ENCODE measurements at places on chromosomes 5 and 9.

DNA sequence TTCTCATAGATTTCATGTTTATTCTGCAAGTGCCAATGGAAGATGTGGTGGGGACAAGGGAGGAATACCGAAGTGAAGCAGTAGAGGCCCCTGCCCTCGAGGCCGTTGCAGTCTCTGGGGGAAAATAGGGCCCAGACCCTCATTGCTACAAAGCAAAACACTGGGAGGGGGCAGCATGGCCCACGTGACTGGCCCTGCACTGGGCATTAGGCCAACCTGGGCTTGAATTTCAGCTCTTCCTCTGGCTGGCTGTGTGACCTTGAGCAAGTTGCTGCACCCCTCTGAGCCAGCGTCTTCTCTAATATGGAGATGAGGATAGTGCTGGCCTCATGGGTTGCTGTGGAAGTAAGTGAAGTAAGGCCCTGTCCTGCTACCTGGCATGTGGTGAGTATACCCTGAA lies 709 bp upstream of the SYNPO start:
- DNase-seq = no peak

GRCh38 chr9:135030566-135031226 lies 56.8 kb upstream of the OLFM1 start:
- no peak for DNase-seq

GRCh38 chr5:16540421-16540820 lies 74.8 kb upstream of the ZNF622 start:
- no peak for DNase-seq

DNA sequence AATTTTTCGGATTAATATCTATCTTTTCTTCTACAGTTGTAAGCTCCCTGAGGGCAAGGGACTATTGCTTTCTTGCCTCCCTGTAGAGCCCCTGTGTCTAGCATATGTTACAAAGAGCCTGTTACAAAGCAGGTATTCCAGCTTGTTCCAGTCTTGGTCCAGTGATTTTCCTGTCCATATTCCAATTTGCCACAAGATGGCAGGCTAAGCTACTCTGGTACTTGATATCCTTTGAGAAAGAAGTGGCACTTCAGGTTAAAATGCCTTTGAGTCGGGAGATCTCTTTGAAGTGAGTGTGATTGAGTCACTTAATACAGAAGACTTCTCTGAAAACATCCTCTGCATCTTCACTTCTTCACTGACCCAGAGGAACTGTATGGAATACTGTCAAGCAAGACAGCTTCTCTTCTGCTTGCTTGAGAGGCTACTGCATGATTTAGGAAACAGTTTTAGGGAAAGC lies 24.5 kb downstream of the CAVIN4 start:
- DNase-seq = no peak

DNA sequence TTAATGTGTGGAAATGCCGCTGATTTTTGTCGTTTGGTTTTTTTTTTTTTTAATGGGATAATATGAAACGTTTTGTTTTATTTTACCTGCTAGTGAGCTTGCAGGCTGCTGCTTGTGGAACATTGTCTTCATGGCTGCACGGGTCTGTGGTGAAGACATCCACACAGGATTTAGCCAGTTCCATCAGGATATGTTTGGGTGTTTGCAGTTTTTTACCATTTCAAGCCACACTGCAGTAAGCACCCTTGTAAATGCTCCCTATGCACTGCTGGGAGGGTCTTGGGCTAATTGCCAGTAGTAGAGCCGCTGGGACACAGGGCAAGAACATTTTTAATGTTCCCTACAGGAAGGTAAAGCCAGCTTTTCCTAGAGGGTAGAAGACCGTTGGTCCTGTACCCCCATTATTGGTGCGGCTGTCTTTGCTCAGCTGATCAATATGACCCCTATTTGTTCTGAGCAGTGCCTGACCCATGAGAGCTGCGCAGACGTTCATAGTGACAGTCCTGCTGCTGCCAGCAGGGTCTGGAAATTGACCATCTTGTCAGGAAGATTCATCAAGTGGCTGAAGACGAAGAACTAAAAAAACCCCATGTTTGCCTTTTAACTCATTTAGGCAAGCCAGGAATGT lies 20.5 kb upstream of the EEIG1 start:
- no peak for DNase-seq

DNA sequence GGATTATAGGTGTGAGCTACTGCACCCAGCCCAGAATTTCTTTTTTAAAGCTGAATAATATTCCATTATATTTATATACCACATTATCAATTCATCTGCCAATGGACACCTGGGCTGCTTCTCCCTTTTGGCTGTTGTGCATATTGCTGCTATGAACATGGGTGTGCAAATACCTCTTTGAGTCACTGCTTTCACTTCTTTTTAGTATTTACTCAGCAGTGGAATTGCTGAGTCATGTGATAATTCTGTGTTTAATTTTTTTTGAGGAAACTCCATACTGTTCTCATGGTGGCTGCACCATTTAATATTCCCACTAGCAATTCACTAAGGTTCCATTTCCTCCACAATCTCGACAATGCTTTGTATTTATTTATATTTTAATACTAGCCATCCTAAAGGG lies 36.1 kb upstream of the KIF4B start:
- no peak for DNase-seq

GRCh38 chr5:141800617-141801016 lies 77.6 kb downstream of the PCDH1 start:
- no peak for DNase-seq

- no peak for DNase-seq
Measured at GRCh38 chr9:72577212-72577753, 55.9 kb downstream of the TMC1 start.

DNA sequence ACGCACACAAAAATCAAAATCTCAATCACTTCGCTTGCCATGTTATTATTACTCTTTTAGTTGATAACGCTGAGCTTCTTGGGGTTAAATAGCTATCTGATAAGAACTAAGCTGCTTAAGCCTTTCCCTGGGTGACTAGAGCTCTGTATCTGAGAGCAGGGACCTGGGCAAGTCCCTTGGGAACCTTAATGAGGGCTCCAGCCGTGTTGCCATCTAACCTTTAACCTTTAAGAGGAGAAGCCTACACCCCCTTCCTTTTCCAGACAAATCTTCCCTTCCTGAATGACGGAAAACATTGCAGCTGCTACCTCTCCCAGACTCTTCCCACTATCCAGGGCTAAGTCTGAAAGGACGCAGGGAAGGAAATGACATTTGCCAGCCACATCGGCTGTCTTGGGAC lies 216.5 kb upstream of the RAI14 start:
- no peak for DNase-seq

DNA sequence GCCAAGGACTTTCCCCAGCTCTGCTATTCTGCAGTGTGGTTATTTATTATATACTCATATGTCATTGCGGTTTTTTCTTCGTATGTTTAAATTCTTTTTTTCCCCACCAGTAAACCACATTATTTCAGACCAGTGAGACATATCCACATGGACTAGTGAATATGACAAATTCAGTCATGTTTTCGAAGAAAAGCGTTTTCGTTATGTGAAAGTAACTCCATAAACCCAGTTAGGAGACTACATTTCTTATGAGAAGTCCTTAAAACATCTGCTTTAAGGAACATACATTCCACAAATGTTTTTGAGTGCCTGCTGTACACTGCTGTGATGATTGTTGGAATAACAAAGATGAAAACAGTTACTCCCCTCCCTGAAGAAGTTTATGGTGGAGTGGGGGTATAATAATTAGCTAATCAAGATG lies 591.8 kb upstream of the CLINT1 start:
- no peak for DNase-seq

DNA sequence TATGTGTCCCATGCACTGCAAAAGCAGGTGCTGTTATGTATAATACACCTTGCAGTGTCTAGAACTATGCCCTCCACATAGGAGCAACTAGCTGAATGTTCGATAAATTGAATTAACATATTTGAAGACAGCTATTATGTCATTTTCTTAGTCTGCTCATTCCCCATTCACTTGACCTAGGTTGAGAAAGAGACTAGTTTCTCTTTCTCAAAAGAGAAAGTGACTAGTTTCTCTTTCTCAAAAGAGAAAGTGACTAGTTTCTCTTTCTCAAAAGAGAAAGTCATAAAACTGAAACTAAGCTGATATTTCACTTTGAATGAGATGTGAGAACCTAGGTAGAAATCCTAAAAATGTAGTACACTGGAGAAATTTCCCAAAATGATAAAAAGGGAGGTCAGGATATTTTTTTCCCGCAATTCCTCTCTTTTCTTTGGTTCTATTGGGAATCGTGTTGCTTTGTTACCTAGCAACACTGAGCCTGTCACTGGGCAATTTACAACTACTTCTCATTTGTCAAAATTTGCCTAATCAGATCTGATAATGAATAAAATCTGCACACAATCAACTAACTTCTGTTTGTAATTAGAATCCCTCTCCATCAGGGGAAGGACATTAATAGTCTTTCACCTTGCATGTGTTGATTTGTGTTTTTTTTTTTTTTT lies 132.0 kb upstream of the GRIA1 start:
- DNase-seq = no peak

DNA sequence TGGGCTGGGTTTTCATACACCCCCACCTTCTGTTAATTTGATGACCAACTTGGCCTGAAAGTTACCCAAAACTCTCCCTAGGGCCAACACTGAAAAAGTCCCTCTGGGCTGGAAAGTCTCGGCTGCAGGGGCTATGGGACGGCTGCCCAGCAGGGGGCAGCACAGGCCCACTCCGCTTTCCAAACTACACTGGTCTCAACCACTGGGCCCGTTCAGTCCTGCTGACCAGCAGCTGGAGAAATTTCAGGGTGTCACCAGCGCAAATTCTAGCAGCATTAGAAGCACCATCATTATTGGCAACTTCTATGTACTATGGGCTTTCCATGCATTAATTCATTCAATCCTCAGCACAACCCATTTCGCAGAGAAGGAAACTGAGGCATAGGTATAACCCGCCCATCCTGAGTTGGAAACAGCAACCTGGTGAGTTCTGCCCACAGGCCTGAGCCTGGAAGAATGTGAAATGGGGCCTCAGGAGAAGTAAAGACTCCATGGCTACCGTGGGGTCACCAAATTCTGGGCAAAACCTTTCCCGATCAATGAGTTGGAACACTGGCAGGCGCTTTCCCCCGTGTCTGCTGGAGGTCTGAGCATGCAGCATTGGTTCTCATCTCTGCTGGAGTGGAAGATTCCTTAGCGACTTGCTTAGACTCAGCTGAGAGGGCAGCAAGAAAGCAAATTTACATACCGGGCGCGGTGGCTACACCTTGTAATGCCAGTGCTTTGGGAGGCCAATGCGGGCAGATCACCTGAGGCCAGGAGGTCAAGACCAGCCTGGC lies 9.7 kb downstream of the ORM2 start:
- peak; percentile 61 for DNase-seq

DNA sequence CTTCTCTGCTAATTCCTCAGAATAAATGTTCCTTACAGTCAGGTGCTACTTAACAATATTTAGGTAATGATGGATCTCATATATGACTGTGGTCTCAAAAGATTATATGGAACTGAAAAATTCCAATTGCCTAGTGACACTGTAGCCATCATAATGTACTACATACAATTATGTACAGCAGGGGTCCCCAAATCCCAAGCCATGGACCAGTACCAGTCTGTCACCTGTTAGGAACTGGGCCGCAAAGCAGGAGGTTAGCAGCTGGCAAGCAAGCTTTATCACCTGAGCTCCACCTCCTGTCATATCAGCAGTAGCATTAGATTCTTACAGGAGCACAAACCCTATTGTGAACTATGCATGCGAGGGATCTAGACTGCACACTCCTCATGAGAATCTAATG lies 69.6 kb downstream of the NR2F1-AS1 start:
- DNase-seq = no peak

- DNase-seq = no peak
Measured at GRCh38 chr9:128385496-128386460, 14.6 kb downstream of the URM1 start.

Data from activated CD8-positive, alpha-beta memory T cell treated with anti-CD3 and anti-CD28 coated beads, Interleukin-2, amount 10 ng/mL, durations not matched to agents 7 days and 5 days (primary cell).